ENCODE measurements at places on chromosomes 5 and 9.
A peak's percentile ranks its signal among the peaks of the same experiment; 100 is the strongest.

DNA sequence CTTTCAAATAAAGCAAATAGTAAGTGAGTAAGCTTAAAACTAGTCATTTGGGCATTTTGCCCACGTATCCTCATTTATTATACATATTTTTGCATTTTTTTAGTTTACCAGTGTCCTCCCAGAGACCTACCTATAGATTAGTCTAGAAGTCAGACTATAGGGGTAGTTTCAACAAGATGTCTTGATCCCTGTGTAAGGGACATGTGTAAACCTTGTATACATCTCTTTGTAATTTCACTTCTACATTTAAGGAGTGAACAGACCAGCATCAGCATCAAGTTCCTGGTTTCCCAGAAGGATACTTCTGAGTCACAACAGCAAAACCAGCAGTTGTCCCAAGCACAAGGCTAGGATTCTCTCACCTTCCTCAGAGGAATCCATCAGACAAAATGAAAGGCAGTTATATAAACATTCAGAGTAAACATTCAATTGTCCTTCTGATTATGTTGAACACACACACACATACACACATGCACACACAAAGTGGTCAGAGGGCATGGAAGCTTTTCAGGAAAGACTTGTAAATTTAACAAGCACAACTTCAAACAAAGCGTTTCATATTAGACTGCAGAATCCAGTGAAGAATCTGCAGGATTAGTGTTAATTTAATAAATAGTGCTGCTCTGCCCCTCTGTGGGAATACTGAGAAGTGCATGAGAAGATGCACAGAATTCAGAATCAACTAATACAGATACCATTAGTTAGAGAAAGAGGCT is 55.4 kb downstream of the HINT1 start:
- DNase-seq = peak; percentile 17

DNA sequence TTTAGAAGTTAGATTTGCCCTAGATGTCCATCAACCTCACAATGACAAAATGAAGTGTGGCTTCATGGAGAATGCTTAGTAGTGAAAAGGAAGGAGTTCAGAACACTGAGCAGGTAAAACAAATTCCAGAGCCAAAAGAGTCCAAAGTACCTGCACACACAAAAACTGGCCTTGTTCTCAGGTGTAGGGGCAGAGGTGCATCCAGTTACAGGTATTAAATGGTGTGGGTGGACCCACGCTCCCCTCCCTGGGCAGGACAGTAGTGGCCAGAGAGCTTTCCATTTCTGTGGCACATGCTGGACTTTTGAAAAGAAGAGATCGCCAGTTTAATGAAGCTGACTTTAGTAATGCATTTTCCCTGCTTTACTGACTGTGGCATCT is 47.2 kb downstream of the SECISBP2 start:
- DNase-seq = no peak

DNA sequence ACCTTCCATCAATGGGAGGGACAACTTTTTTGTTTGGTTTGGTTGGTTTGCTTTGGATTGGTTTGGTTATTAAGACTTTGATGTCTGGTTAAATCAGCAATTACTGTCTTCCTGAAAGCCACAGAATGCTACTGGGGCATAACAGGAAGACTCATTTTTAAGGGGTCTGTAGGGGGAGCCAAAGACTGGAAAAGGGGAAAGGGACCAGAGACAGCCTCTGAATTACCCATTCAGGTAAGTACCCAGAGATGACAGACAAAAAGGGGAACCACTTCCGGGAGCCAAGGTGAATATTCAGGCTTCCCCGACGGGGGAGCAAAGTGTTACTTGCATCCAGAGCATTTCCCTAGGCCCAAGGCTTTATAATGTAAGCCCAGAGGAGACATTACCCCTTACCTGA is 4.6 kb upstream of the FEM1C start:
- no peak for DNase-seq

DNA sequence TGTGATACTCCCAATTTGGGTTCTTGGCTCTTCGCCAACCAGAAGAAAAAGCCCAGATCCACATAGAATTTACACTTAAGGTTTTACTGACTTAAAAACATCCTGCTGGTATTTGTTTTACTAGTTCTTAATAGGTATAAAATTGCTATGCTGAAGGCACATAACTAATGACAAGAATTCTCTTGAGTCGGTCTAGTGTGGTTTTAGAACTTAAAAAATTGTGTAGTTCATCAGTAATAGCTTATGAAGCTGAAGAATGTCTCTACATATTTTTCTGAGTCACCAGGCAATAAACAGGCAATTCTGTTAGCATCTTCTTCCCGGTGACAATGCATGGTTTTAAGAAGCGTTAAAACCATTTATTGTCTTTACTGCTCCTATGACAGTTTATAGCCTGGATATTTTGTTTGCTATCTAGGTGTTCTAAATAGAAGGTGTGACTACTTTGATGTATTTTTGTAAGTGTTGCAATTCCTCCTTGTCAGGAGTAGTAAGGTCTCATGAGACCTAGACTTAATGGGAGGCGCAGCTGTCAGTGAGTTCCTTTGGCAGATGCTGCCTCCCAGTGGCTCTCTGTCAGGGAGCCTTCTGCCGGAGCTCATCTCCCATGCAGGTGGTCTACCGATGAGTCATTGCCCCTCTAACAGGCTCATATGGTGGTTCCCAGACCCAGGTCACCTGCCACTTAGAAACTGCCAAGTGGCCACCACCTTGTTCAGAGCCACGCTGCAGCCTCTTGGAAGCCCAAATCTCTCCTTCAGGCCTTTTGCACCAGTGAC is 173.8 kb downstream of the MAST4 start:
- no peak for DNase-seq

- DNase-seq = no peak
These were observed 852 bp downstream of the ARHGEF37 start for GRCh38 chr5:149581931-149582768.

DNA sequence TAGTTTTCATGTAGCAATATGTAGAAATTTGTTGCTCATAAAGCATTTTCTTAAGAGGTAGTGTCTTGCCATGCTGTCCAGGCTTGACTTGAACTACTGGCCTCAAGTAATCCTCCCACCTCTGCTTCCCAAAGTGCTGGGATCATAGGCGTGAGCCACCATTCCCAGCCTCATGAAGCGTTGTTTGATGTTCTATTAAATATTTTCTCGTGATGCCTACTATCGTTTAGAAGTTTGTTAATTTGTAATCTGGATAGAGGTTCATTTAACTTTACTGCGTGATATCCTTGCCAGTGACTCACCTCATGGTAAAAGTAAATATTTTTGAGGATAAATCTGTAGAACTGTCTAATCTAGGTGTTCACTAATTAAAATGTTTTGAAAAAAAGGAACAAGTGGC is 82.6 kb downstream of the VCAN start:
- no peak for DNase-seq

GRCh38 chr5:32680183-32680582 is 30.9 kb upstream of the NPR3 start:
- no peak for DNase-seq

DNA sequence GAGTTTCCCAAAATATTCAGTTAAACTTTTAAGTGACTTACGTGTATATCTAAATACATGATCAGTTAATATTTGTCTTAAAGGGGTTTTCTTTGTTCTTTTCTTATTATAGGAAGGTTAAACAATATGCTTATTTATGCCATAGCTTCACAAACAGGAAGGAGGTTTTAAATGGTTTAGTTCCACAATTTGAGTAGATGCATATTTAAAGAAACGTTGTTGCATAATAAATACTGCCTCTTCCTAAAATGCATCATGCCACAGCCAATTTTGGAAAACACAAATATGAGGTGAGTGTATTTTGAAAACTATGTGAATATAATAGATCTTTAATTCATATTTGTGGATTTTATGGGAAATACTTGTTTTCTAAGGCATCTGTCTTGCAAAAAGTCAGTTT is 2.5 kb upstream of the ADRB2 start:
- no peak for DNase-seq

GRCh38 chr9:134992755-134993124 is 75.0 kb upstream of the FCN1 start:
- no peak for DNase-seq

DNA sequence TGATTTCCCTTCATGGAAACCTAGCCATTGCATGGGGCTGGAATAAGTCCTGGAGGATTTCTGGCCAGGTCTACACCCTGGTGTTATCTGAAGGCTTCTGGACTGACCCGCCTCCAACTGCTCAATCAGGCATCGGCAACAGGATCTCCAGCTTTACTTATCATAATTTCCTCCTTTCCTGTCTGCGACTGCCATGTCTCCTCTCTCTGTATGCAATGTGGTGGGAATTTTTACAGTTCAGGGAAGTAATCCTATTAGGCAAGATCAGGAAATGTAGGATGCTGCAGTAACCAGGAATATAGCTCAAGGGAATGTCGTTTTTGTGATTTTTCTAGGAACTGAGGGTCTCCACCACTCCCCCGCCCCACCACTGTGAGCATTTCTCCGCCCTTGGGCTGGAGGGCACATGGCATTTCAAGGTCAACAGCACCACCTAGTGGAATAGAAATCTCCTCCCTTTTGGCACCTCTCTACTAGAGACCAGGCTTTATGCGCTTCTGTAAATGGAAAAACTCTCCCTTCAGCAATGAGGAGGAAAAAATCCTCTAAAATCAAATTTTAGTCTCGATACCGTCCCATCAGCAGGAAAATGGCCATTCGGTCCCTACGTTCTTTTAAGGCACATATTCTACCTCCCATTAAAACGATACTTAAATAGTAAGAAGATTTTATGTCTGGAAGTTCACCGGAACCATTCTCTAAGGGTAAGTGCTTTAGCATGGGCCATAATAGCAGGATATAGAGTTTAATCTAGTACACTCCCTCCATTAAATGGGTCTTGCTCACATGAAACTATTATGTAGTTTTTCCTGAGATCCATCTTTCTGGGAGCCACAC is 93.0 kb downstream of the YTHDC2 start:
- DNase-seq = peak; percentile 20

DNA sequence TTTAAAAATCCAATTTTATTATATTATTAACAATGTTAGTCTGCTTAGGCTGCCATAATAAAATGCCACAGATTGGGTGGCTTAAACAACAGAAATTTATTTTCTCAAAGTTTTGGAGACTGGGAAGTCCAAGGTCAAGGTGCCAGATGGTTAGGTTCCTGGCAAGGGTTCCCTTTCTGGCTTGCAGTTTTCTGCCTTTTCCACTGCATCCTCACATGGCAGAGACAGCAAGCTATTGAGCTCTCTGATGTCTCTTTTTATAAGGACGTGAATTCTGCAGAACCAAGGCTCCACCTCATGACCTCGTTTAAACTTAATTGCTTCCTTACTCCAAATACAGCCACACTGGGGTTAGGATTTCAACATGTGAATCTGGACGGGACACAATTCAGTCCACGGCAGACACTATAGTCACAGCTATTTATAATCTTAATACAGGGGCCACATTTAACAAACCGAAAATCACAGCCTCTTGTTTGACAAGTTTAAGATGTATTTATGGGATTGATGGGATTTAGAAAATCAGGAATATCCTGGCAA is 174.9 kb upstream of the PUM3 start:
- DNase-seq = no peak

GRCh38 chr5:180541710-180542109 is 47.5 kb downstream of the CNOT6 start:
- no peak for DNase-seq

- no peak for DNase-seq
These were observed 83.4 kb upstream of the IQGAP2 start for GRCh38 chr5:76319673-76320072.

GRCh38 chr9:98775831-98776441 is 20.4 kb downstream of the ANKS6 start:
- no peak for DNase-seq

GRCh38 chr5:175478008-175478383 is 364 bp upstream of the SFXN1 start:
- DNase-seq = no peak

DNA sequence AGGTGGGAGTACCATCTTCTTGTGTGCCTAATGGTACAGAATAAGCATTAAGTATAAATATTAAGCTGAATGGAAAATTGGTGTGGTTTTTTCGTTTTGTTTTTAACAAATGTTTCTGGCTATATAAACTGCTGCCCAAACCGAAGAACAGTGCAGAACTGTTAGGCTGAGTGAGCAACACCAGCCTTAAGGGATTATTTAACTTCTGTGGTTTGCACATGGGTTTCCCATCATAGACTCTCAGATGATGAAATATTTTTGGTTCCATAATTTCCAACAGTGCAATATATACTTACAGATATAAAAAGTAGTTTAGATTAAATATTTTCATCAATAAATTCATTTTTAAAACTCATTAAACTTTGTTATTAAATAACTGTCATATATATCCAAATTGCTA is 16.4 kb downstream of the C5orf63 start:
- DNase-seq = no peak

- peak; percentile 87 for DNase-seq
These were observed at the start of gene CLINT1 for GRCh38 chr5:157858527-157859226. Gene CLINT1, minus strand, starts transcription at chr5:157859145. Its CDS starts 175 bp downstream, at chr5:157858970.

DNA sequence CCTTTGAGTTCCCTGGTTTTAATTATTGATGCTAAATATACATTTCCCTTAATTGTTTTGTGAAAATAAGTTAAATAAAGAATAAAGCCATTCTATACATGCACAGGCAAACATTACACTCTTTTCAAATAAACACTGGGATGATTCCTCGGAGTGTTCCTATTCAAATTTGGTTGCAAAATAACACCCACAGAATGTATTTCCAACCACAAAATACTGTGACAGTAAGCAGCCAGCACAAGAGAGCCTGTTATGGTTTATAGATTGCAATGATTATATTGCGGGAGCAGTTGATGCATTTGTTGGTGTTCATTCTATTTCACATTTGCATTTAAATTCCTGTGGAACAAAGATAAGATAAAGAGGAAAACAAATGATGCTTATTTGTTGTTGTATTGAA is 632.6 kb upstream of the WWC1 start:
- DNase-seq = no peak

GRCh38 chr5:19047277-19047676 is 940.7 kb downstream of the CDH18 start:
- no peak for DNase-seq

DNA sequence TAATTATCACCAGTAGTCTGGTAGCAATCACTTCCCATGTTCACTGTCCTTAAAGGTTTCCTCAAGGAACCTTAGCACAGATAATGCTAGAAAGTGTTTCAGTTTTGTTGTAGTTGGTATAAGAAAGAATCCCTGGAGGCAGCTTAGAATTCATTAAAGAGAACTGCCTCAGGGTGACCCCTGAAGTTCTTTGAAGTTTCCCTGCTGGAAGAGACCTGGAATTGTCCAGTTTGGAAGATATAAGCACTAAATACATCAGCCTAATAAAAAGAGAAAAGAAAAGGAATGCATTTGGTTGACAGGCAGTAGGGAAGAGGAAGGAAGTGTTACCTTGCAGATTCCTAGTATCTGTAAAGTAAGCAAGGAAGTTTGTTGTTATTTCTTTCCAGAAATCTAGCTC is 999.6 kb upstream of the DMAC1 start:
- no peak for DNase-seq

GRCh38 chr5:120162321-120162720 is 301.8 kb upstream of the PRR16 start:
- DNase-seq = no peak

GRCh38 chr5:109454731-109455505 is 45.1 kb upstream of the PJA2 start:
- no peak for DNase-seq

DNA sequence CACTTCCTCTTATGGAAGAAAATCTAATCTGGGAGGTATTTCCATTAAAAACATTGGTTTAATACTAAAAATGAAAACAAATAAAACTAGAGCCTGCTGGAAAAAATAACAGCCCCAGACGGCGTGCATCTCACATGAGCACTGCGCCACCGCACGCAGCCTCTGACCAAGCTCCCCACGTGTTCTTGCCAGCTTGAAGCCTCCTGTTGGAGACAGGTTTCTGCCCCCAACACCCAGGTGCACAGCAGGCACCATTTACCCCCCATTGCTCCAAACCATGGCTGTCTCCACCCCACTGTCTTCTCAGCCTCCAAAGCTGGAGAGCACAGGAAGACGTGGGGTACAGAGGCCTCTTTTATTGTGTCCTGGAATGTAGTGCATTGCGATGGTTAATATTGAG is 10.7 kb upstream of the COL5A1 start:
- DNase-seq = no peak
